ENCODE measurements at places on chromosomes 12 and 14. TPM values are rescaled to one million over a fixed set of nuclear protein-coding genes. Genes with fewer than 3 reads are reported as not detected.

GRCh38 chr12:132600048-132601032 lies 10.0 kb downstream of the LRCOL1 start:
- DNase-seq = peak; percentile 70

DNA sequence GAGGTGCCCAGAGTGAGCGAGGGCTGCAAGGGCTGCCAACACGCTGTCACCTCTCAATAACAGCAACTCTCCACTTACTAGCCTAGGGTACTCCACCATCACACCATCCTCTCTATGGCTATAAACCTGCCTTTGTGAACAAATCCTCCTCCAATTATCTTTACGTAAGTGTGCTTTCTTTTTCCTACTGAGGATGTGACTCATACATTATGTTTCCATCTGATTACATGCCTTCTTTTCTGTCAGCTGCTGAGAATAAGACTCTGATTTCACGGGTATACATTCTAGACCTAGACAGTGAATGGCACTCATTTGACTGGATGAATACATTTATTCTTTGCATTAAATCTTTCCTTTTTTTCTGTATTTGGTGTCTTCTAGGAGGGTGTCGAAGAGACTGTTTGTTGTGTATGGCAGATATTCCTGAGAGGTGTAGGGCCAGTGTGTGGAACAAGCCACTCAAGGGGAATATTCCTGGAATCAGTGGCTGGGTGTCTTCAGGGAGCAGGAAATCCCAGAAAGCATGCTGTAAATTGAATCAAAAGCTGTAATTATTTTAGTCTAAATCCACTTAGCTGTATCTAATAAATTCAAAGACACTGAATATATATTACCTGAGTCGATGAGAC lies 327.3 kb upstream of the TMTC1 start:
- DNase-seq = no peak

DNA sequence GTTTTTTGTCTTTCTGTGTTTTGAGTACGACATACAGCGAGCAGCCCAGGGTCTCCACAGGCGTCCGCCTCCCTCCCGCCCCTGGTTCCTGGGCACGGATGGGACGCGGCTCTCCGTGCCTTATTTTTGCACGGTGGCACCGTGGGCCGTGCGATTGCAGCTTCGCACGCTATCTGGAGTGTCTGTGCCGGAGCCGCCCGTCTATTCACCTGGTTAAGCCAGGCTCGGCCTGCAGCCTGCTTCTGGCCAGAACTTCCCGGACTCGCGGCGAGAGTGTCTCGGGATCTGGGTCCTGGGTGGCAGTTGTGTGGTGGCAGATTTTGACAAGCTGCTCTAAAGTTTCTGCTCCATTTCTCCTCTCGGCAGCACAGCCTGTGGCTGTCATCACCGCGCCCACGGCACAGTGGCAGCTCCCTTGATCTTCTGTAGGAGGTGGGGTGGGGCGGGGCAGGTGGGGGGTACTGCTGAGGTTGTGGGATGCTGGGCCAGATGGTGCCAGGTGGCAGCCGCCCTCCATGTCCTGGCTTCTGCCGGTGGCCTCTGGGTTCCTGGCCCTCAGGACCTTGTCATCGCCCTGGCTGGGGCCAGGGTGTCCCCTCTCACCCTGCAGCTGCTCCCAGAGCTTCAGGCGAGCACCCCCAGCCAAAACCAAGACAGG lies 2.9 kb downstream of the MMP17 start:
- peak; percentile 56 for DNase-seq

DNA sequence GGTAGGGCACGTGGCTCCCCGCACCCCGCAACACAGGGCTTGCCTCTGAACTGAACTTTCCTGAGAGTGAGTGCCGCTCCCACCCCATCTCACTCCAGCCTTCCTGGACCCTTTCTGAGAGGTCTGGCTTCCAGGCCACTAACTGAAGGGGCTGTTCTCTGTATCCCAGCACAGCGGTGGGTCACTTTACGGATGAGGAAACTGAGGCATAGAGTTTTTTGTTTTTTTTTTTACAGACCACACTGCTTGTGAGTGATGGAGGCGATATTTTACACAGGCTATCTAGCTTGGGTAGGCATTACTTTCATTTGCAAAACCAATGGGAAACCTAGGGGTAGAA lies 1.2 kb upstream of the TGFB3 start:
- no peak for DNase-seq

- no peak for DNase-seq
These were observed 9.7 kb upstream of the CFAP251 start for GRCh38 chr12:121908702-121909101.

GRCh38 chr12:54882079-54882478 lies 27.8 kb downstream of the MUCL1 start:
- no peak for DNase-seq

DNA sequence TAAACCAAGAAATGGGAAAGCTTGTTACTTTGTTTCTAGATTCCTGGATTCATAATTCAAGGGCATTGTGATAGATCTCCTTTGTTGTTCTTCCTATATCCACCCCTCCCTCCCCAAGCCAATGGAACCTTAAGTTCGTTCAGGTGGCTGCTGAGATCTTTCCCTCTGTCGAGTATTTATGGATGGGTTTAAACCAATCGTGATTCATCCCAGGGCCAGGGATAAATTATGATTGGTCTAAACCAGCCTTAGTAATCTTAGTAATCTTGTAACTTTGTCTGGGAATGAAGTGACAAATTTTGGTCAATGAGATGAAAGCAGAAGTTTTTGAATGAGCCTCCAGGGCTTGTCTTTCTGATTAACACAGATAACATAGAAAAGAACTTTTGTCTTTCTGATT lies 56.1 kb upstream of the PCED1B start:
- DNase-seq = no peak

- DNase-seq = no peak
These were observed 16.1 kb downstream of the HCAR2 start for GRCh38 chr12:122687086-122687485.

- DNase-seq = no peak
These were observed 84.0 kb upstream of the PRICKLE1 start for GRCh38 chr12:42673535-42673934.

GRCh38 chr12:6854036-6854435 lies 2.1 kb downstream of the USP5 start:
- no peak for DNase-seq

MYO1H gene
- total RNA-seq = not detected

TMCC3 gene
- 0.05 TPM for total RNA-seq

RIN3 gene
- total RNA-seq = 23.1 TPM

CD4 gene
- total RNA-seq = 206 TPM

Data from activated CD4-positive, alpha-beta T cell treated with anti-CD3 and anti-CD28 coated beads for 36 hours (primary cell).